Right renal pelvis (tissue), 4 donors: ENCODE measurements at places on chromosomes 2 and 18. TPM values are rescaled to one million over a fixed set of nuclear protein-coding genes. Genes with fewer than 3 reads are reported as not detected.

- DNase-seq = no peak
These were observed 171.3 kb upstream of the OSR1 start for GRCh38 chr2:19529677-19530076.

Gene XIRP2
- polyA plus RNA-seq = 0.11 TPM

Gene PSTPIP2
- polyA plus RNA-seq = 9.1 TPM

GRCh38 chr2:54981385-54981784 is 68.9 kb downstream of the RTN4 start:
- DNase-seq = no peak

GRCh38 chr2:187405921-187406320 is 42.1 kb downstream of the CALCRL start:
- DNase-seq = no peak

GRCh38 chr2:28661589-28662001 is 90.0 kb upstream of the PPP1CB start:
- DNase-seq = no peak

Gene TTC32
- 39.8 TPM for polyA plus RNA-seq

Gene OSBPL1A
- polyA plus RNA-seq = 52.9 TPM

Gene ALPP
- not detected for polyA plus RNA-seq

Gene TCF23
- 0.59 TPM for polyA plus RNA-seq

Gene MXD1
- polyA plus RNA-seq = 11.3 TPM

GRCh38 chr2:123540291-123540690 is 484.8 kb upstream of the CNTNAP5 start:
- no peak for DNase-seq

Gene ADD2
- polyA plus RNA-seq = 5.0 TPM
